Osteocyte (in vitro differentiated cells): ENCODE measurements at places on chromosomes 2 and 18. TPM values are rescaled to one million over a fixed set of nuclear protein-coding genes. Genes with fewer than 3 reads are reported as not detected.

GRCh38 chr18:37543321-37543720 lies 22.3 kb downstream of the CELF4 start:
- peaks cover 12% of the 10 kb centered on the region for H3K27me3 ChIP-seq
- no peaks in the 10 kb centered on the region for H3K4me1 ChIP-seq
- H3K36me3 ChIP-seq, result no peaks in the 10 kb centered on the region
- DNase-seq, result no peak
- no peak overlapping the region for H3K4me3 ChIP-seq
- no peak overlapping the region for H3K27ac ChIP-seq

- no peaks in the 10 kb centered on the region for H3K36me3 ChIP-seq
- H3K4me1 ChIP-seq, result no peaks in the 10 kb centered on the region
- H3K27ac ChIP-seq, result no peak overlapping the region
- no peak for DNase-seq
- H3K4me3 ChIP-seq, result no peak overlapping the region
Observed at GRCh38 chr2:2516386-2516785, 185.3 kb upstream of the MYT1L start.

- no peak overlapping the region for H3K4me3 ChIP-seq
- H3K27me3 ChIP-seq, result peaks cover 56% of the 10 kb centered on the region
- no peaks in the 10 kb centered on the region for H3K36me3 ChIP-seq
- H3K4me1 ChIP-seq, result no peaks in the 10 kb centered on the region
- no peak for DNase-seq
Observed at GRCh38 chr2:120435671-120436459, 89.9 kb downstream of the INHBB start.

DNA sequence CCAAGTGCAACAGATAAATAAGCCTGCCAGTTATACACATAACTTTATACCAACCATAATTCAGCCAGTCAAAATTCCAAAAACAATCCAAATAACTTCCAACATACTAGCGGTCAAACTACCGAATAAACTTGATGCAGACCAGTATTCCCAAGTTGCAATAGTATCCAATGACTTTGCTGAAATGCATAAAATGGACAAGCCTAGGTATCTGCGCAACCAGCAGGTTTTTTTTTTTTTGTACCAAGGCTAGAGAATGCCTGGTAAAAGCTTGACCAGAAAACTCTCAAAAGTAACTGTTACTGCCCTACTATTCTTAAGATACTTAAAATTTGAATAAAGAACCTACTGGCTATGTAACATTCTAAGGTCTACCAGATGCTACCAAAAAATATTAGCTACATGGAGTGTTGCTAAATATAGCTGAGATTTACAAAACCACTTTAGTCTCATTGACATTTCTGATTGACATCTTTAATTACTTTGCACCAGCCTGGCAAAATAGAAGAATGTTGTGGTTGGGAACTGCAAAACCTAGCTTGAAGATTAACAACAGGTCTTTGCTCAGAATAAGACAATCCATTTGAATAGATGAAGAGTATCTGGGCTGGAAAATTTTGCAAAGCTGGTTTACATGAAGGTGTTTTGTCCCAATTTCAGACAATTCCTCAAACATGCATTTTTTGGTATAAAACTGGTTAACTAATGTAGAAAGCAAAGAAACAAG lies 7.3 kb downstream of the SRSF7 start:
- DNase-seq, result no peak
- peaks cover 49% of the 10 kb centered on the region for H3K36me3 ChIP-seq
- H3K27me3 ChIP-seq, result no peaks in the 10 kb centered on the region
- H3K4me1 ChIP-seq, result peaks cover 23% of the 10 kb centered on the region

DNA sequence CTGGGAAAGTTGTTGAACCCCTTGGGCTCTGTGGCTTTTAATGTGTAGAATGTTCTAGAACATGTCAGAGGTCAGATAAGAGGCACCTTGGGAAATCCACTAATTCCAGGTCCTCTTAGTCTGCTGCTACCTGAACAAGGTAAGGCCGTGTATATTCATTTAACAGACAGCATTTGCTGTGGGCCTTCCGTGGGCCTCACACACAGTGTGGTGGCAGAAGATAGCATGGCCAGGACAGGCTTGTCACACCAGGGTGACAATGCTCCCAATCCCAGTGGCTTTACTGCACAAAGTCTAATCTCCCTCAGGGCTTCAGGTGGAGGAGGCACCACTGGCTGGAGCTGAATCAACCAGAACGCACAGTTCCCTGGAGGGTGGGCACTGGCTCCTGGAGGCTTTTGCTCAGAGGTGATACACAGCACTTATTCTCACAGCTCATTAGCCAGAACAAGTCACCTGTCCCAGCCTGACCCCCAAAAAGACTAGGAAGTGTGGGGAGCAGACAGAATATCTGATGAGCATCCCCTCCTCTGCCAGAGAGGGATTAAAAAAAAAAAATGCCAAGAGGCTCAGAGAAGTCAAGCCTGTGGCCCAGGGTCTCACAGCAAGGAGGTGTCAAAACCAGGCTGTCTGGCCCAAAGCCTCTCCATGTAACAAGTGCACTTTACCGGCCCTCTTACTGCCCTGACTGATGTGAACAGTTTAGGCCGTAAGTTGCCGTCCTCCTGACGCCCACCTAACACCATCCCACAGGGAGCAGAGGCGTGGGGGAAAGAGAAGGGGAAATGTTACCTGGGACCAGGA lies 216.9 kb upstream of the RAB6C start:
- H3K4me1 ChIP-seq, result no peaks in the 10 kb centered on the region
- H3K27ac ChIP-seq, result no peak overlapping the region
- H3K4me3 ChIP-seq, result no peak overlapping the region
- peak; percentile 57 for DNase-seq
- H3K27me3 ChIP-seq, result no peaks in the 10 kb centered on the region
- no peaks in the 10 kb centered on the region for H3K36me3 ChIP-seq

GRCh38 chr2:219769090-219769910 lies 141.9 kb downstream of the SLC4A3 start:
- DNase-seq, result no peak
- no peaks in the 10 kb centered on the region for H3K36me3 ChIP-seq

- peaks cover 26% of the 10 kb centered on the region for H3K4me1 ChIP-seq
- H3K36me3 ChIP-seq, result no peaks in the 10 kb centered on the region
- no peaks in the 10 kb centered on the region for H3K27me3 ChIP-seq
- no peak overlapping the region for H3K4me3 ChIP-seq
- peak overlapping the region; percentile 79 for H3K27ac ChIP-seq
Observed at GRCh38 chr2:75047992-75048625, 89.7 kb downstream of the POLE4 start.

- DNase-seq, result no peak
- no peaks in the 10 kb centered on the region for H3K4me1 ChIP-seq
- H3K4me3 ChIP-seq, result no peak overlapping the region
- no peaks in the 10 kb centered on the region for H3K27me3 ChIP-seq
- no peak overlapping the region for H3K27ac ChIP-seq
- no peaks in the 10 kb centered on the region for H3K36me3 ChIP-seq
Observed at GRCh38 chr2:147501968-147502367, 342.9 kb upstream of the ACVR2A start.

DNA sequence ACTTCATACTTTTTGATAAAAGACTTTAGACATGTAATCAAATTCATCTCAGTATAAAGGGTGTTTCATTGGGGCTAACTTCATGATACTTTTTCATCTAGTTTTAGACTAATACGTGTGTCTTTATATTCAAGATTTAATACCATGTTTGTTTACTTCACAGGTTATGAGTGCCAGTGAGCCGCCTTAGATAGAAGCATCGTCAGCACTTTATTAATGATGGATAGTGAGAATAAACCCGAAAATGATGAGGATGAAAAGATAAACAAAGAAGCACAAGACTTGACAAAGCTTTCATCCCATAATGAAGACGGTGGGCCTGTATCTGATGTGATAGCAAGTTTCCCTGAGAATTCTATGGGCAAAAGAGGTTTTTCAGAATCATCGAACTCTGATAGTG lies 33.1 kb downstream of the ZNF407 start:
- no peak for DNase-seq
- H3K4me1 ChIP-seq, result peaks cover 5% of the 10 kb centered on the region
- H3K27me3 ChIP-seq, result no peaks in the 10 kb centered on the region
- H3K27ac ChIP-seq, result no peak overlapping the region
- H3K4me3 ChIP-seq, result no peak overlapping the region

- no peak overlapping the region for H3K27ac ChIP-seq
- H3K36me3 ChIP-seq, result no peaks in the 10 kb centered on the region
- no peaks in the 10 kb centered on the region for H3K27me3 ChIP-seq
- no peaks in the 10 kb centered on the region for H3K4me1 ChIP-seq
- DNase-seq, result no peak
Observed at GRCh38 chr18:6239716-6240115, 175.0 kb downstream of the L3MBTL4 start.

KIF5C gene
- 10.2 and 10.7 TPM in 2 replicates for total RNA-seq

GRCh38 chr2:48269117-48269822 lies 260.7 kb upstream of the STON1 start:
- H3K27me3 ChIP-seq, result peaks cover 6% of the 10 kb centered on the region
- no peaks in the 10 kb centered on the region for H3K36me3 ChIP-seq
- DNase-seq, result no peak

GRCh38 chr2:190283783-190284182 lies 35.8 kb downstream of the HIBCH start:
- DNase-seq, result no peak
- peaks cover 3% of the 10 kb centered on the region for H3K4me1 ChIP-seq
- no peak overlapping the region for H3K4me3 ChIP-seq
- no peak overlapping the region for H3K27ac ChIP-seq
- H3K36me3 ChIP-seq, result peaks cover 34% of the 10 kb centered on the region

- H3K4me3 ChIP-seq, result no peak overlapping the region
- no peaks in the 10 kb centered on the region for H3K36me3 ChIP-seq
- peaks cover 5% of the 10 kb centered on the region for H3K27me3 ChIP-seq
Observed at GRCh38 chr2:156778916-156779315, 342.7 kb downstream of the GPD2 start.

REG3G gene
- not detected in 2 replicates for total RNA-seq

FLACC1 gene
- 1.6 and 2.1 TPM in 2 replicates for total RNA-seq

- H3K36me3 ChIP-seq, result no peaks in the 10 kb centered on the region
- peaks cover 2% of the 10 kb centered on the region for H3K4me1 ChIP-seq
- peaks cover 46% of the 10 kb centered on the region for H3K27me3 ChIP-seq
- H3K27ac ChIP-seq, result no peak overlapping the region
Observed at GRCh38 chr2:1891147-1891546, 146.8 kb upstream of the PXDN start.

- no peak overlapping the region for H3K4me3 ChIP-seq
- no peak for DNase-seq
- peaks cover 4% of the 10 kb centered on the region for H3K4me1 ChIP-seq
- peaks cover 21% of the 10 kb centered on the region for H3K36me3 ChIP-seq
- no peaks in the 10 kb centered on the region for H3K27me3 ChIP-seq
- H3K27ac ChIP-seq, result no peak overlapping the region
Observed at GRCh38 chr2:72669121-72669520, 156.7 kb downstream of the EXOC6B start.

DNA sequence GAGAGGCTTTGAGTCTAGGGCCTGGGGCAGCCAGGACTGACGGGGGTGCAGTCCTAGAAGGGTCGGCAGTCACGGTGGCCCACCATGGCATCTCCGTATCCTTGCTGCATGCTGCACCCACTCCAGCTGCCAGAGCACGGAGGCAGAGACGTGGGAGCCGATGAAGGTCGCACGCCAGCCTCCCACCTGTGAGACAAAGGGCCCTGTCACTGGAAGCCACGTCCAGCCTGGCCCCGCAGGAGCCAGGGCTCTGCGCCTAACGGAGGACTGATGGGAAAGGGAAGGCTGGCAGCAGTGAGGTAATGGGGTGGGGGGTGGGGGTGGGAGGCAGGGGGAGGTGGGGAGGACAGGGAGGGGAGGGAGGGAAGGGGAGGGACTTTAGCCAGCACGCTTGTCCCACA lies 21.9 kb downstream of the ITM2C start:
- DNase-seq, result no peak
- H3K4me3 ChIP-seq, result no peak overlapping the region
- H3K36me3 ChIP-seq, result no peaks in the 10 kb centered on the region

GRCh38 chr2:8484502-8485283 lies 197.2 kb upstream of the ID2 start:
- H3K27ac ChIP-seq, result no peak overlapping the region
- no peaks in the 10 kb centered on the region for H3K36me3 ChIP-seq
- DNase-seq, result no peak
- H3K4me1 ChIP-seq, result no peaks in the 10 kb centered on the region

- H3K27me3 ChIP-seq, result no peaks in the 10 kb centered on the region
- DNase-seq, result peak; percentile 23
- H3K36me3 ChIP-seq, result no peaks in the 10 kb centered on the region
- H3K27ac ChIP-seq, result no peak overlapping the region
Observed at GRCh38 chr2:70199320-70199864, 8.6 kb upstream of the C2orf42 start.

DNA sequence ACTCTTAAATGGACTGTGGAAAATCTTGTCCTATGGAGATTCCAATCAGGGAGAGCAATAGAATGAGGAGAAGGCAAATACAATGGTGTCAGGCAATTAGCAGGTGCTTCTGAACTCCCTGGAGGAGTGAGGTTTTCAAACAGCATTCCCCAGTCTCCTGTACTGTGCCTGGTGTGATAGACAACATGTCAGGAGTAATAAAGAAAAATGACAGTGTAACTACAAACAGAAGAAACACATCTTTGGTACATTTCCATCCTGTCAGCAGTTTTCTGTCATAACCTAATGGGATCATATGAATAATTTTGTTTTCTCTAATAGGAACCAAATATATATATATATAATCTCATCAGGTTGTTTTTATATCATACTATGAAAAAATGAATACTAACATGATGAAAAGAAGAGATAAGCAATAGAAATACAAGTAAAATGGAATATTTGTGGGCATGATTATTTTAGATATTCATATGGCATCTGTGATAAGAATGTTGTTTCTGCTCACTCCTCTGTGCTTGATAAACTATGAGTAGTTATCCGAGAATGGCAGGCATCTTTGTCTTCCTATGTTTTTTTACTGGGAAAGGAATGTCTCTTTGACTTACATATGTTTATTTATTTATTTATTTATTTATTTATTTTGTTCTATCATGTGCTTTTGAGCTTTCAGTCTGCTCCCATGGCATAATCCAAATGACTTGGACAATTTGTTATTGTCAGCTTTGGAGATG lies 441.7 kb downstream of the TXNL1 start:
- H3K4me1 ChIP-seq, result peaks cover 36% of the 10 kb centered on the region
- no peaks in the 10 kb centered on the region for H3K36me3 ChIP-seq
- no peak for DNase-seq
- no peaks in the 10 kb centered on the region for H3K27me3 ChIP-seq
- H3K27ac ChIP-seq, result no peak overlapping the region
- no peak overlapping the region for H3K4me3 ChIP-seq

- H3K4me1 ChIP-seq, result peaks cover 3% of the 10 kb centered on the region
- no peak overlapping the region for H3K27ac ChIP-seq
- H3K4me3 ChIP-seq, result no peak overlapping the region
- DNase-seq, result no peak
- no peaks in the 10 kb centered on the region for H3K36me3 ChIP-seq
Observed at GRCh38 chr2:151367571-151367970, 10.2 kb downstream of the TNFAIP6 start.

GRCh38 chr2:50991602-50992001 lies 40.3 kb downstream of the NRXN1 start:
- DNase-seq, result no peak
- H3K36me3 ChIP-seq, result no peaks in the 10 kb centered on the region
- no peaks in the 10 kb centered on the region for H3K4me1 ChIP-seq
- H3K4me3 ChIP-seq, result no peak overlapping the region
- no peaks in the 10 kb centered on the region for H3K27me3 ChIP-seq
- H3K27ac ChIP-seq, result no peak overlapping the region

CAPN14 gene
- 0.13 and 0.24 TPM in 2 replicates for total RNA-seq

- H3K36me3 ChIP-seq, result no peaks in the 10 kb centered on the region
- H3K27ac ChIP-seq, result no peak overlapping the region
- no peaks in the 10 kb centered on the region for H3K27me3 ChIP-seq
- H3K4me1 ChIP-seq, result peaks cover 34% of the 10 kb centered on the region
- no peak overlapping the region for H3K4me3 ChIP-seq
Observed at GRCh38 chr2:145750144-145750543, 1230.2 kb upstream of the ZEB2 start.

GRCh38 chr18:55161916-55162315 lies 202.7 kb upstream of the CCDC68 start:
- no peaks in the 10 kb centered on the region for H3K4me1 ChIP-seq
- H3K4me3 ChIP-seq, result no peak overlapping the region
- H3K27ac ChIP-seq, result no peak overlapping the region

- no peak overlapping the region for H3K27ac ChIP-seq
- peaks cover 12% of the 10 kb centered on the region for H3K4me1 ChIP-seq
- DNase-seq, result no peak
Observed at GRCh38 chr2:109549016-109549590, 64.7 kb downstream of the SEPTIN10 start.
